Omental fat pad (tissue), 4 donors: ENCODE measurements at places on chromosomes 4 and X.

DNA sequence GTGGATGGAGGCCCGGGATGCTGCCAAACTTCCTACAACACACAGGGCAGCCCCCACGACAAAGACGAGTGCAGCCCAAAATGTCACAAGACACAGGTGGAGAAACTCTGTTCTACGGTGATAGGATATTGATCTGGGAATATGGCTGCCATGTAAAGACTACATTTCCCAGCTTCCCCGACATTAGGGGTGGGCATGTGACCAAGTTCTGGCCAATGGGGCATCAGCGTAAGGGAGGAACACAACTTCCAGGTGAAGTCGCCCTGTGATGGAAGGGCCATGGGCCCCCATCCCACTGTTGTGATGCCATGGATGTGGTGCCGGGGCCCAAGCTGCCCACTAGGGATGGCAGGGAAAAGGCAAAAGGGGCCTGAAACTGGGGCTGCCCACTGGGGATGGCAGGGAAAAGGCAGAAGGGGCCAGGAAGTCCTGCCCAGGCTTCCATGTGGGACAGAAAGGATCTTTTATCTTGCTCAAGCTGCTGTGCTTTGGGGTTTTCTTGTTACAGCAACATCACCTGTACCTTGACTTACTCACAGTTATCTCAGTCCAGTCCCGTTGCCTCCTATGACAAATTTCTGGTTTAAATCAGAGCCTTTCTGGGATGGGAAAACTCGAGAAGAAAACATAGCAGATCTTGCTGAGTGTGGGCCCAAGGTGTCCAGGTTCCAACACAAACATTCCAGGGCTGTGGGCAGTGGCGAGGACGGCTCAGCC is 9.7 kb upstream of the ADRA2C start:
- DNase-seq = no peak

DNA sequence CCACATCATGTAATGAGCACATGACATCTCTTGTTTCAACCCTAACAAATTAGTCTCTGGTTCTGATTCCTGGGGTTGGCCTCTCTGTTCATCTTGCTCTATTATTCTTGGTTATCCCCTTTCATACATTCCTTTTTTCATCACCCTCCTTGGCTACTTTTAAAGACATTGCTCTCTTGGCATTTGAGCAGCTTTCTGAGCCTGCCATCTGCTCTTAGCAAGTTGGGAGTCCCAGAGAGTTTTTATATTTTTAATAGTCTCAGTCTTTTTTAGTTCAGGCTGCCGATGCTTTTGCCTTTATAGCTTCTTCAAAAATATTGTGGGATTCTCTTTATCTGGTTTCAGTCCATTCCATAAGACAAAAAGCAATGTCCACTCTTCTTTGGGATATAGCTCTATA is 1270.9 kb downstream of the ADGRL3 start:
- DNase-seq = no peak

DNA sequence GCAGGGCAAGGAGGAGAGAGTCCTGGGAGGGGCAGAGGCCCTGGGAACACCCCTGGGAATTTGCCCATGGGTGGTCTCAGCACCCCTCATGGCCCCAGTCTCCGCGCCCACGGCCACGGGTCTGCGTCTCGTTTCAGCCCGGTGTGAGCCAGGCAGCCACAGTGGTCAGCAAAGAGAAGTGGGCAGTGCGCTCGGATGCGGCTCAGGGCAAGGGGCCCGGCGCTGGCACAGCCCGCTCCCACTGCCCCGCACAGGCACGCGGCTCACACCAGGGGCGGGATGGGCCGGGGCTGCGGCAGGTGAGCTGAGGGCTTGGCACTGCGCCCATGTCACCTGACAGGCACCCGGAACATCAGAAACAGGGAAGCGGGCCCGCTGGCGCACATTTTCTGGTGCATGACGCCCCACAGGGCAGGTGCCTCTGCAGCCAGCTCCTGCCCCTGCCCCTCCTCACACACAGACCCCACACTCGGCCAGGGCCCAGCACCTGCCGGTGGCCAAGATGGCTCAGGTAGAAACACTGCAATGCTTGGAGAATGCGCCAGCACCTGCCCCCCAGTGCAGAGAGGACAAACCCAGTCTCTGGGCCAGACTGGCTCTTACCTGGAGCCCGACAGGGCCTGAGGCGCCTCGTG is 41.9 kb upstream of the MXD4 start:
- DNase-seq = no peak

DNA sequence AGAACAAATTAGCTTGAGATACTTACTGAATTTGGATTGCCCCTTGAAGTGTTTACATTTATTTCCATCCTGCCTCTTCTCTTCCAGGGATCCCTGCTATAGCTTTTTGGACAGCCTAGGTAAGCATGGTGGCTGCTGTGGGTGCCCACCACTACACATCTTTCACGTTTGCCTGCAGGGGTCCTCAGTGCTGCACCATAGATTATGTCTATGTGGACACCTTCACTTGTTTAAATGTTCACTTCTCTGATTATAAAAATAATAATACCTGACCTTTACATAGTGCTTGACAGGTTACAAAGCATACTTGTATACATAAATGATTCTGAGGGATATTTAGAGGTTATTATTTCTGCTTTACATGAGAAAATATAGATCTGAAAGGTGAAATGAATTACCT is 67.9 kb upstream of the SLC4A4 start:
- no peak for DNase-seq

GRCh38 chrX:6279277-6279909 is 50.7 kb upstream of the NLGN4X start:
- DNase-seq = no peak

DNA sequence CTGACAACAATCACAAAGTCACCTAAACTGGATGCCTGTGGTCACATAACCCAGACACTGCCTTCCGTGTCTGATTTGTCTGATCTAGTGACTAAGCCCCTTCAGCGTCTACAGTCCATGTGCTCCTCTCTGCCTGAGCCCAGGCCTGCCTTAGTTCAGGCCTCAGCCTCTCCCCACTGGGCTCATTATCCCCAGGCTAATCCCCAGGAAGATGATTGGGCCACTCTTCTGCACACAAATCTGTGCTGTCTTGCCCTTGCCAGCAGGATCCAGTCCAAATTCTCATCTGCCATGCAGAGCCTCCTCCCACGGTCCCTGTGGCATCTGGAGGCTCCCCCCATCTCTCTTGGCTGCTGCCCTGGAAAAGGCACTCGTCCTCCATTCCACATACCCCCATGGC is 96.5 kb downstream of the SLC2A9 start:
- no peak for DNase-seq

DNA sequence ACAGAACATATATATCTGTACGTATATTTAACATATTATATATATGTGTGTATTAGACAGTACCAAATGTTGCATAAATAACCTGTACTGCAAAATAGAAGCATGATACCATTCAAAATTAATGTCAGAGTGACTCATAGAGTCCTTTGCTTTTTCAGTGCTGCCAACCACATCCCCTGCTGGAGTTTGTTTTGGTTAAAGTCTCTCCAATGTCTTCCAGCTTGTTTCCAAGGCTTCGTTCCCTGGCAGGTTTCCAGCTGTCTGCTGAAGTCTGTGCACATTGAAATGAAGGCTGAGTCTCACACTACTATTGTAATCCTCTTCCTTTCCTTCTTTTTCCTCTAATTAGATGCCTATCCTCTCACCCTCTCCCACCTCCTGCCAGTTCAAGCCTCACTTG is 14.9 kb downstream of the NRK start:
- DNase-seq = peak; percentile 36
